ENCODE measurements at places on chromosomes 6 and 20.
A peak's percentile ranks its signal among the peaks of the same experiment; 100 is the strongest.

- DNase-seq, result peak; percentile 89
Observed at GRCh38 chr6:72580281-72580940, 41.5 kb upstream of the KCNQ5 start.

DNA sequence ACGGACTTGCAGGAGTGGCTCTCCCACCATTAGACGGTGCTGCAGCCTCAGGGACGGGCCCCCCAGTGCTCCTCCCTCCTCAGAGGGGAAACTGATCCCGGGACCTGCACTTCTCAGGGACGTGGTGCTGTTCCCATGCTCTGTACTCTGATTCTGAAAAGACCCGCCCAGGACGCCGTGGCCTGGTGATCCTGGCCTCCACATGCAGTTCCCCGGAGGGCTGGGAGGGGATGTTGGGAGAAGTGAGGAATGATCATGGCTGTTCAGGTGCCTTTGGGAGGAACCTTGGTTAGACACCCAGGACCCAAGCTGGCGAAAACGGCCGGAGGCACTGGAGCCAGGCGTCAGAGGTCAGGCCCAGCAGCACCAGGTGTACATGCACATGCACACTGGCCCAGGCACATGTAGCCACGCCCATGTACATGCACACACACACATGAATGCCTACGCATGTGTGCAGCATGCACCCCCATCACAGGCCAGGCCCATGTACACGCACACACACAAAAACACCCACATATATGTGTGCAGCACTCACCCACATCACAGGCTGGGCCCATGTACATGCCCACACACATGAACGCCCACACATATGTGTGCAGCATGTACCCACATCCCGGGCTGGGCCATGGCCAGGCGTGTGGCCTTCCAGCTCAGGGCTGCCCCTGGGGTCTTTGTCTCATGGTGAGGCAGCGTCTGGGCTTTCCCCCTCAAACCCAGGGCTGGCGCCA is 52.6 kb upstream of the DACT2 start:
- no peak for DNase-seq

DNA sequence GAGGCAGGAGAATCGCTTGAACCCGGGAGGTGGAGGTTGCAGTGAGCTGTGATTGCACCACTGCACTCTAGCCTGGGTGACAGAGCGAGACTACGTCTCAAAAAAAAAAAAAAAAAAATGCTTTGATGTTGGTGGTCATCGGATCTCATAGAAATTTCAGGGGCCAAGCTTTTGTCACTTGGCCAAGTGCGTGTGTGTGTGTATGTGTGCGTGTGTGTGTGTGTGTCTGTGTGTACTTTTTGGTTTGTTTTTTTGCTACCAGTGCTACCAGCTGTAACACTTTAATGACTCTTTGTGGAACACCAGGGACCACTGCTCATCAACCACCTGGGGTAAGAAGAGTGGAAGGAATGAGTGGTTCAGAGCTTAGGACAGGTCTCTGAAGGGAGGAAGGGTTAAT is 49.7 kb downstream of the TRAF3IP2 start:
- no peak for DNase-seq

- peak; percentile 95 for DNase-seq
Observed at GRCh38 chr6:161048641-161049040, 57.1 kb downstream of the MAP3K4 start.

GRCh38 chr6:169622618-169623017 is 79.2 kb downstream of the WDR27 start:
- no peak for DNase-seq

- no peak for DNase-seq
Observed at GRCh38 chr6:36364669-36365479, 22.6 kb downstream of the ETV7 start.

DNA sequence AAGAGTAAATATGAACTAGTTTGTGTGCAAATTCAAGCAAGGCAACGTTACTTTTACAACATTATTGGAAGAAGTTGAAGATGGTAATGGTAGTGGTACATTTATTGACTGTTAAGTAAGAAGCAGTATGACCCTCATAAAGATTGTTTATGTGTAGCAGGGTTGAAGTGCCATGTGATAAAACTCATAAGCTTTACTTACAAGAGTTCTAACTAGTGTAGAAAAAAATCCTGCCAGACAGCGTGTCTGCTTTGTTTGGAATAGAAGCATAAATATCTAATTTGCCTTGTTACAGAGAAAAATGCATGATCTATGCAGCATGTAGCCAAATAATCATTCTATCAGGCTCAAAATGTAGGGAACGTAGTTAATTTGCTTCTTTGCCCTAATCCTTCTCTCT is 450.8 kb upstream of the SOX4 start:
- DNase-seq, result no peak

GRCh38 chr20:35344354-35344837 is 52.2 kb upstream of the FAM83C start:
- peak; percentile 79 for DNase-seq

- DNase-seq, result no peak
Observed at GRCh38 chr6:158655569-158656450, 6.0 kb downstream of the SYTL3 start.

GRCh38 chr20:2285613-2286012 is 10.2 kb upstream of the TGM3 start:
- no peak for DNase-seq

- no peak for DNase-seq
Observed at GRCh38 chr20:43444107-43444506, 13.6 kb upstream of the SRSF6 start.

DNA sequence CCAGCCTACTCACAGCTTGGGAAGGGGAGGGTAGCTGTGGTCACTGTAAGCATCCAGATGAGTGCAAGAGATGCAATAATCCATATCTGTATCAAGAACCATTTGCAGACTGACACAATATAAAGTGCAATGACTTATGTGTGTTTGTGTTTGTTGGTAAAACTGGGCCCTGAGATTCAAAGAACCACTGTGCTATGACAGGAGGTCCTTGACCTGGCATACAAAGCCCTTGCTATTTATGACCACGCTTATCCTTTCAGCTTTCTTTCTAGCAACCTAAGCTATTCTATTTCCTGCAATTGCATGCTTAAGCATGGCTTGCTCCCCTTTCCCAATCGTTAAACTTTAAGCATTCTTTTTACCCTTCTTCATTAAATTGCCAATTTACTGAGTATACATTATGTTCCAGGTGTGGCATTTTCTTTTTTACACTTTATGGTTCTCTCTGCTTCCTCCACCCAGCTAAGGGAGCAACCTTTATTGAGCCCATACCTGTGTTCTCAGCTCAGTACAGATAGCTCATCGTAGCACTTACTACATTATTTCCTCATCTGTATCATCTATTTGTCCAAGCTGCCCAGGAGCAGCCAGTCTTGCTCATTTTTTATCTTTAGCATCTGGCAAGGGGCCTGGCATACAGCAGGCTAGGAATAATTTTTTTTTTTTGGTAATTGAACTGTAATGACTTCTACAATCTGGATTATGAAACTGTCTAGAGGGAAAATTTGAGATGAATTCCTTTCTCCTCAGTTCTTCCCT is 3.5 kb downstream of the MCUR1 start:
- DNase-seq, result no peak

DNA sequence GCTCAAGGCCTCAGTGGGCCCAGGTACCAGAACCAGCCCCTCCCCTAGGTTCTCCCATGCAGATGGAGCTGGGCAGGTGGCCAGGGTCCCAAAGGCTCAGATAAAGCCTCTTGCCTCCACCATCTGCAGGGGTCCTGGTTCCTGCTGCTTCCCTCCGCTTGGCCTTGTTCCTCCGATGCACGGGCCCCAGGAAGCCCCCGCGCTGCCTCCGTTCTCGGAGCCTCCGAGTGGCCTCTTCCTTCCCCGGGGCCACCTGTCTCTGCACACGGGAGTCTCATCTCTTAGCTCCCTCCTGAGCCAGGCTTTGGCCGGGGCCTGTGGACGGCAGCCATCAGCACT is 1.9 kb upstream of the PTK6 start:
- no peak for DNase-seq

GRCh38 chr20:53216856-53217576 is 244.9 kb downstream of the TSHZ2 start:
- peak; percentile 52 for DNase-seq

GRCh38 chr6:135851442-135852271 is at the start of gene PDE7B:
PDE7B (plus strand) TSS chr6:135851701.
- DNase-seq, result peak; percentile 98

DNA sequence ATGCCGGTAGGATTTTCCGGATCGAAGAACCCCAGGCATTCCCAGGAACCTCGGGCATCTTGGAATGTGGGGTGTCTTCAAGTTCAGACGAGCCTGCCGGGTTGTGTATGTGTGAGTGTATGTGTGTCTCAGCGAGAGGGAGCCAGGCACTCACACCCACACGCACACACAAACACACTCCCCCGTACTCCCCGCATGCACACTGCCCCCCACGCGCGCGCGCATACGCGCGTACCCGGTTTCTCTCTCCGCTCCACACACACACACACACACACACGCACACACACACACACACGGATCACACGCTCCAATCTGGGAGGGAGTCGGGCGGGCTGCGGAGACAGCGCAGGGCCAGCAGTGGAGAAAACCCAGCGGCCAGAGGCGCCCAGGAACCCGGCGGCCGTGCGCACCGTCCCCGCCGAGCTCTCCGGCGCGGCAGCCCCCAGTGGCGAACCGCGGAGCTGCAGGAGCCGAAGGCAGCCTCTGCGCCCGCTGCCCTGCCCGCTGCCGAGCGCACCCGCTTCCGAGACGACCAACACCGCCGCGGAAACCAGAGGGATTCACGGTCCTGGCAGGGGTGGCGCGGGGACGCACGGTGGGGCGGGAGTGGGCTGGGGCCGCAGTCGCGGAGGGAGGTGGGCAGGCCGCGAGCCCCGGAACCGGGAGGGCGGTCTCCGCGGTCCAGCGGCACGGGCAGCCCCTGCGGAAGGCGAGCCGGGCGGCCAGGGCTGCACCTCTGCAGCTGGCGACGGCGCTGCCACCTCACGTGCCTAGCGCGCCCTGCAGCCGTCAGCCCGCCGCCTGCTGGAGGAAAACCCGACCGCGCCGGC is at the start of gene LRFN2:
LRFN2 (minus strand) TSS at position 125 of the 830 bp plus-strand sequence.
- peak; percentile 43 for DNase-seq

DNA sequence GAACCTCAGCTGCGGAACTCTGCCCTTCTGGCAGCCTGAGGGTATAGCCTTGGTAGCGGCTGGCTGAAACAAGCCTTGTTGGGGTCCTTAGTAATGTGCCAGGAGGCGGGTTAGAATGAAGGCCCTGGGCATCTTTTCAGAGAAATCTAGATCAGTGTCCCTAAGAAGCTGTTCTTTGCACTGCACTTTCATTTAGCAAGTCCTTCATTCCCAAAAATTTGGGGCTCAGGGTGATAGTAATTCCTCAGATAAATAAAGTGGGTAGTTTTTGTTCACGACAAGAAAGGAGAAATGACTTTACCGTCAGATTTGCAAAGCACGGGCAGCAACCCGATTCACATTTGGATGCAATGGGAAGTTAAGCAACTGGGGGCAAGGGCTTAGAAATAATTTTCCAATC is 3.2 kb downstream of the INSM1 start:
- DNase-seq, result no peak

DNA sequence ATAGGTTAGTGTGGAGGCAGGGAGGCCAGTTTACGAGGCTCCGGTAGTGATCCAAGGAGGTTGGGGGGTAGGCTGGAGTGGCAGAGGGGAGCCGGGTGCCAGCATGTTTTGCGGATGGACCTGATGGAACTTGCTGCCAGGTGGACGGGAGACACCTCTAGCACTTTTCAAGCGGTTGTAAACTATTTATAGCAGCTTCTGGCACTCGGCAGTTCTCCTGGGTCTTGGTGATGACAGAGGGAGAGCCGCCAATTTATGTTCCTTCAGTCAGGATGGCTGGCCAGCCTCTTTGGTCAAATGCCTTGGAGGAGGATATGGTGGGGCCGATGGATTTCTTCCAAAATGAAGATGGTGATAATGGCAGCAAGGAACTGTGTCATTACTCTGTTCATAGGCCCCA is 28.8 kb downstream of the TFAP2C start:
- DNase-seq, result no peak

DNA sequence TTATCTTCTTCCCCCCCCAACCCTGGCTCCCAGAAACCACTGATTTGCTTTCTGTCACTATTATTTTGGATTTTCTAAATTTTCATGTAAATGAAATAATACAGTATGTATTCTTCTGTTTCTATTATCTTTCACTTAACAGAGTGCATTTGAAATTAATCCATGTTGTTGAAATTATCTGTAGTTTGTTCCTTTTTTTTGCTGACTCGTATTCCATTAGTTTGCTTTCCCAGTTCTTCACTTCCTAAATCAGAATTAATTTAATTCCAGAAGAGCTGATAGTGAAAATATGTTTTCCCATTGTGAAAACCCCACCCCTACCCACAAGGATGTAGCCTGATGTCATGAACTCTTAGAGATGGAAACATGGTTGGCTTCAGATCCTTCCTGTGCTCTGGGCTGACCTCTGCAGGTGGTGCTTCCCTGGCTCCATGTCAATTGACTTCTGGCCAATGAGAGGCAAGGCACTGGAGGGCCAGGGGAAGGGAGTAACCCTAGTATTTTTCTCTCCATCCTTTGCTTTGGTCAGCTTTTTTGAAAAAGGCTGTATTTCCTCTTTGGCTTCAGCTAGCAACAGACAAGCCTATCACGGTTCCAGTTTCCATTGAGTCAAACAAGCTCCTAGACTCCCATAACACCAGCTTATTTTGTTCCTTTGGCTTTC is 244.4 kb upstream of the HSF2 start:
- no peak for DNase-seq

- DNase-seq, result no peak
Observed at GRCh38 chr20:21513181-21513663, 642 bp downstream of the NKX2-2 start.

DNA sequence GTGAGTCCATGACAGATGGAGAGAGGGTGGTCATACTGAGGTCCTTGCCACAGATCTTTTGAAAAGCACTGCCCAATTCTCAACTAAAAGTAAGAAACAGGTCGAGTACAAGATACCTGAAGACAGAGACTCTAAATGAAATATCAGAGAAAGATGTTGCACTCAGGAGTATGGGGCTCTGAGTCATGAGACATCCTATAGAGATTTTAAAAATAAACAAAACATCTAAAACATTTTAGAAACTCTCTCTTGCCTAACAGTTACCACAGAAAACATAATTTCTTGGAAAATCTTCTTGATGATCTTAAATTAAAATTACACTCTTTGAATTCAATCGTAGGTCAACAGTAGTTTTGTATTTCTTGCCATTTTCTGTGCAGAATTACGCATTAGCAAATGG is 348.9 kb upstream of the MARCKS start:
- DNase-seq, result no peak

- no peak for DNase-seq
Observed at GRCh38 chr6:125989631-125990030, 3.3 kb downstream of the TRMT11 start.

Data from fibroblast of upper back skin (primary cell).